ENCODE measurements at places on chromosomes 3 and 15. TPM values are rescaled to one million over a fixed set of nuclear protein-coding genes. Genes with fewer than 3 reads are reported as not detected.

FAM81A gene
- 1.8 TPM for total RNA-seq

PLCB2 gene
- total RNA-seq, result 6.7 TPM

DNA sequence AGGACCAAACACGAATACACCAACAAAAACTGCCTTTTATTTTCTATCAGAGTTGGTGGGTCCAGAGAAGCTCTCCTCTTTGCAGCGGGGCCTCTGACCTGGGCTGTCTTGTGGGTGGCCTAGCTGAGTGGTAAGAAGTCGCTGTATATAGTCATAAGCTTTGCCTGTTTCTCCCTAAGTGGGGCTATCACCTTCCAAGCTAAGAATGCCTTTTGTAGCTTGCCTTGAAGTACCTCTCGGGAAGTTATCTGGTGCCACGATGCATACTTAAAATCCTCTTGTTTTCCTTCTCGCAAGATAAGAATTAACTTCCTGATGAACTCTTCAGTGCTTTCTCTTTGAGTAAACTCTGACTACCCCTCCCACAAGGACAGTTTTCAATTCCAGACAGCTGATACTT, 178.8 kb downstream of the SYNPR start:
- no peaks in the 10 kb centered on the region for H3K27me3 ChIP-seq
- no peaks in the 10 kb centered on the region for H3K36me3 ChIP-seq
- H3K4me3 ChIP-seq, result no peak overlapping the region
- no peaks in the 10 kb centered on the region for H3K4me1 ChIP-seq
- no peak for DNase-seq

- DNase-seq, result no peak
- H3K4me1 ChIP-seq, result no peaks in the 10 kb centered on the region
- no peak overlapping the region for H3K27ac ChIP-seq
- H3K4me3 ChIP-seq, result no peak overlapping the region
- no peaks in the 10 kb centered on the region for H3K36me3 ChIP-seq
Measured at GRCh38 chr3:196339493-196340254, 1.5 kb upstream of the TM4SF19 start.

DNA sequence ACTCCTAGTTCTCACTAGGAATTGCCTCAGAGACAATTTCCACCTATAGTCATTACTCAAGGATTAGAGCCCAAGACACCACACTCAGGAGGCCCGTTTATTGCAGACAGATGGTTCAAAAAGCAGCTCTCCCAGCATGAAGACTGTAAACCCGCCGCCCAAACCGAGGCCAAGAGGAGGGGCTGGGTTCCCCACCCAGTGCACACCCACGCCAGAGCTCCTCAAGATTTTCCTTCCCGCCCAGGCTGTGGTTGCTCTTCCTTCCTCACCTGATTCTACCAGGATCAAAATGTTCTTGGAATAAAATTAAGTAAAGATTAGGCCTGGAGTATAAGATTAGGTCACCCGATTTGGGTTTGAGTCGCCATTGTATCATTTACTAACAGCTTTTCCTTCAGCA, 364.4 kb downstream of the MECOM start:
- H3K4me3 ChIP-seq, result no peak overlapping the region
- no peaks in the 10 kb centered on the region for H3K36me3 ChIP-seq
- DNase-seq, result no peak
- H3K27me3 ChIP-seq, result no peaks in the 10 kb centered on the region
- H3K4me1 ChIP-seq, result no peaks in the 10 kb centered on the region
